ENCODE measurements at places on chromosomes 11 and 22.

GRCh38 chr11:69716099-69716498, 12.3 kb upstream of the FGF19 start:
- no peak for DNase-seq

GRCh38 chr11:21056644-21057043, 387.3 kb downstream of the NELL1 start:
- no peak for DNase-seq

DNA sequence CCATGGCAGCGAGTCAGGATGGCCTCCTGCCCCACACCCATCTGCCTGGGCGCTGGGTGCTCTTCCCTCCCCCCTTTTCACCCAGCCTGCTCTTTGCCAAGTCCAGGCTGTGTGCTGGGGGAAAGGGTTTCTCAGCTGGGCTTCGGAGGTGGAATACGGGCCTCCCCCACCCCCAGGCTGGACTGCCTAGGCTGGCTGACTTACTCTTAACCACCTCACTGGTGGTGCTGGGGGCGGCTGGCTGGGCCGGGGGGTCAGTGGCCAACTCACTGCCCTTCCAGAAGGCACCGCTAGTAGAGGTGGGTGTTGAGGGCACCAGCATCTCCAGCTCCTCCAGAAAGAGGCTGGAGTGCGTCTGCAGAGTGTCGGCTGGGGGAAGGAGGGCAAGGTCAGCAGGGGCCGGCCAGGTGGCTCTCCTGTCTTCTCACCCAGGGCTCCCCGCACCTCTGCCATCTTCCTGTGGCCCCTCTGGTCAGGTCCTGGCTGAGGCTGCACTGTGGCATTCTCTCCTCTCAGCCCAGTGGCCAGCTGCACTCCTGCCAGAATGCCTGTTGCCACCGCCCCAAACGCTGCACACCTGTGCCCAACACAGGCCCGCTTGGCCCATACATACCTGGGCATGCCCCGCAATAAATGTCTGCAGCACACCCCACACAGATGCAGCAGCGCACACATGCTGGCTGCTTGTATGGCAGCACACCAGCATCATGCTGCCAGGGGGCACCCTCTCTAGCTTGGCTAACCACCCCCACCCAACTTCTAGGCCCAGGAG, 9.7 kb downstream of the PITPNM1 start:
- DNase-seq: no peak

DNA sequence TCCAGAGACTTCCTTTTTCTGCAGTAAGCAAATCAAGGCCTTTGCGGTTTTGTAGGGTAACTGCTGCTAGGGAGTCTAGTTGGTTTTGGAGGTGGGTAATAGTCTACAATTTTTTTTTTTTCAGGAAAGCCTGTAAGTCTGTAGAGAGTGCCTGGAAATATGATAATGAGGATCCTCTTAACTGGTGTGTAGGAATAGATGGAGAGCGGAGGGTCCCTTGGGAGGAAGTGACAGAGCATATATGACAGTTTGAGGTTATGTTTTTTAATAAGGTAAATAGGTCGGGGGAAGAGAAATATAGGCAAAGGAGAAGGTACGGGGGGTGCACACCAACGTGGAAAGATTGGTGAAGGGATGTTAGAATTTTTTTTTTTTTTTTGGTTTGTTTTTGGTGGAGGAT, 25.9 kb downstream of the ZNF195 start:
- no peak for DNase-seq

DNA sequence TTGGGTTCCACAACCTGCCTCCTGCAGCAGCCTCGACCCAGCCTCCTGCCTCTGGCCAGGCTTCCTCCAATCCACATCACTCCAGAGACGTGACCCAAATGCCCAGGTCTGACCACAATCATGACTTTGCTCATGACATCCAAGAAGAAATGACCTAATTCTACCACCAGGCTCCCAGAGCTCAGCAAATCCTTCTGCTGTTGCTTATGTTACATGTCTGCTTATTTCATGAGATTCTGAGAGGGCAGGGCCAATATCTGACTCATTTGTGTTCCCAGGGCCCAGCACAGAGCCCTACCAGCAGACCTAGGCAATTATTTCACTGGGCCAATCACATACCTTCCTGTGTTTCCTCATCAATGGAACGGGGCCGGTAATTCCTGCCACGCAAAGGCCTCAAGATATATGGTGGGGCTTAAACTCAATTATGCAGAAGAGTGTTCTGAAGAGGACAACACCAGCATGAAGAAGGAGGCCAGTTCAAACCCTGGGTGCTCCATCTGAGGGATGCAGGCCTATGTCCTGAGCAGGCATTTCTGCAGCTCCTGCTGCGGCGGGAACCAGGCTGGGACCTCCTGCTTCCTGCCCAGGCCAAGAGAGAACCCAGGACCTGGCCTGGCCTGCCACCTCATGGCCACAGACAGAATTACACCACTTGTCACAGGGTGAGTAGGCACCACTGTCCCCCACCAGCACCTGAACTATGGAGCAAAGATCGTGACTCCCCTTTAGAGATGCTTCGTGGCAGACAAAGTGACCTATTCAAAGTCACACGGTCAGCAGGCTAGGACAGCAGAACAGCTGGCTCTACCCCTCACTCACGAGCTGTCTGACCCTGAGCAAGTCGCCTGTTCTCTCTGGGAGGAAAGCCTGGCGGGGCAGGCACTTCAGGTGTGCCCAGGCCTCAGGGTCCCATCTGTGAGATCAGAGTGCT, 5.9 kb downstream of the CENPM start:
- peak; percentile 70 for DNase-seq

DNA sequence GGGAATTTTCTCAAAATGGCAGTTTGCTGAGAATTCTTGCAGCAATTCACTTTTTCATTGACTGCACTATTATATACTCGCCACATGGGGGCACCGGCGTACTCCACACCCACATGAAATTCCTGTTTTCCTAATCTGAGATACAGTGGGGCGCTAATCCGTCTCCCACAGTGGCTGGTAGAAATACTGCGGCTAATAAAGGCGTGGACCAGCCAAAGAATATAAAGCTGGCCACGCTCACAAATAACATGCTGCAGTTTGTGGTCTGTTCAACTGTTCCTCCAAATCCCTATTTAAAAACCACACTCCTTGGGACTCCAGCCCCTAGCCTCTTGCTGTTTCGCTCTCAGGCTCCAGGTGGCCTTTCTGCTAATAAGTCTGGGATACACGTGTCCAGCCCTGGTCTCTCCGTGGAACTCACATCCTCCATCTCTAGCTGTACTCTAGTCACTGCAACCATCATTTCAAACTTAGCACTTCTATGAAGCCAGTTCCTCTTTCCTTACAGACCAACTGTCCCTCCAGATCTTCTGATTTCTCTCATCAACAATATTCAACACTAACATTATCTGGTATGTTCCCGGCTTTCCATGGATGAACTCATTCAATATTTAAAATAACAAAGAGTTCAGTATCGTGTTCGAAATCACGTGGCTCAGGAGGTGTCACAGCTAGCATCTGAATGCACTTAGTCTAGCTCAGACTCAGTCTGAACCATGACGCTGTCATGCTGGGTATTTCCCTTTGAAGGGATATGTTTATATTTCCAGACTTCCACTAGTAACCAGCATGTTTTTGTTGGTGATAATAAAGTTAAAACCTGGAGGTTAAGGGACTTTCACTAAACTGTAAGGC, 22.0 kb downstream of the TBRG1 start:
- DNase-seq: peak; percentile 79

DNA sequence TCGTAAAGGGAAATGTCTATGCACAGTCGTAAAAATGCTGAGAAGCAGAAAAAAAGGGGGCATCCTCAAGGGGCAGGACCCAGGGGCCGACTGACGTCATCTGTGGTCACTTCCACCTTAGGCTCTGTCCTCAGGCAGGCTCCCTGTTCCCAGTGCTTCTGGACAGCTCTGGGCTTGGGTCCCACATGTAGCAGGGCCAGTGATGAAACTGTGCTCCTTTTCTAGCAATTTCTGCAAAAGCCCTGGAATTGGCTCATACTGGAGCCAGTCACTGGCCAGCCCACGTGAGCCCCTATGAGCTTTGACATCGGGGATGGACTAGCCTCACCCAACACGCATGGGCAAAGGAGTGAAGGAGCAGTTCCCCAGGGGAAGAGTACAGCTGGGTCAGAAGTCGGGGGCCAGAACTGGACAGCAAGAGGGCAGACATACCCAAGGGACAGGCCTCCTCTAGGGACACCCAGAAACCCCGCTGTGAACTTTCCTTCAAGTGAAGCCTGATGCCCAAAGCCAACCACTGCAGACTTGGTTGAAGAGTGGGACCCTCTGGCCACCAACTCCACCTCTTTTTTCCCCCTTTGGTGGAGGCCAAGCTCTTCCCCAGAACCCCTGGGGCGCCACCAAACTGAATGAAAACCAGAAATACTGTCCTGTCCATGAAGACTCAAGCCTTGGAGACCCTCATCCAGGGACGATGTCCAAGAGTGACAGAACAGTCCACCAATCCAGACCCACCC, 1349.0 kb downstream of the BRD1 start:
- DNase-seq: no peak
